ENCODE measurements at places on chromosomes 4 and X.
A peak's percentile ranks its signal among the peaks of the same experiment; 100 is the strongest.

DNA sequence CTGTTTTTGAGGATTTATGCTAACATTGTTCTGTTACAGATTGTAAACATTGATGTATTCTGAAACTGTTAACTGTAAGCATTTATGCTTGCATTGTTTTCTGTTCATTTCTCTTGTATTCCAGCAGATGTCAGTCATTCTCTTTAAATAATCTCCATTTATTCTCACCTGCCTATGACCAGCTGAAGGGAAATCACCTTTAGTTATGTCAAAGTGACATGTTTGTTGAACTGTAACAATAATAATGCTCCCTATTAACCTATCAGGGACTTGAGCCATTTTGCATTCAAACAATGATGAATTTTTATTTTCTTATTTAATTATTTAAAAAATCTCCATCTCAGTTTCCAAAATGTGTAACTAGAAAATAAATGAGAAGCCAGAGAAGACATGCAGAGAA is 58.0 kb downstream of the SPCS3 start:
- no peak overlapping the region for H3K4me3 ChIP-seq
- H3K27me3 ChIP-seq: no peaks in the 10 kb centered on the region
- H3K4me1 ChIP-seq: peaks cover 4% of the 10 kb centered on the region
- H3K36me3 ChIP-seq: no peaks in the 10 kb centered on the region
- H3K27ac ChIP-seq: no peak overlapping the region

GRCh38 chrX:21153503-21153902 is 220.7 kb upstream of the CNKSR2 start:
- H3K27me3 ChIP-seq: no peaks in the 10 kb centered on the region
- DNase-seq: peak; percentile 2

- H3K36me3 ChIP-seq: no peaks in the 10 kb centered on the region
- no peaks in the 10 kb centered on the region for H3K27me3 ChIP-seq
- H3K27ac ChIP-seq: no peak overlapping the region
- no peaks in the 10 kb centered on the region for H3K4me1 ChIP-seq
- no peak overlapping the region for H3K4me3 ChIP-seq
These were observed 205.7 kb downstream of the SOX3 start for GRCh38 chrX:140298960-140299825.

- DNase-seq: no peak
- H3K36me3 ChIP-seq: no peaks in the 10 kb centered on the region
- no peak overlapping the region for H3K27ac ChIP-seq
These were observed 108.9 kb downstream of the SYNPO2 start for GRCh38 chr4:118997601-118998000.

- H3K36me3 ChIP-seq: no peaks in the 10 kb centered on the region
- peaks cover 3% of the 10 kb centered on the region for H3K4me1 ChIP-seq
- no peak for DNase-seq
- no peak overlapping the region for H3K4me3 ChIP-seq
These were observed 3.2 kb downstream of the TIGD4 start for GRCh38 chr4:152776352-152776751.

DNA sequence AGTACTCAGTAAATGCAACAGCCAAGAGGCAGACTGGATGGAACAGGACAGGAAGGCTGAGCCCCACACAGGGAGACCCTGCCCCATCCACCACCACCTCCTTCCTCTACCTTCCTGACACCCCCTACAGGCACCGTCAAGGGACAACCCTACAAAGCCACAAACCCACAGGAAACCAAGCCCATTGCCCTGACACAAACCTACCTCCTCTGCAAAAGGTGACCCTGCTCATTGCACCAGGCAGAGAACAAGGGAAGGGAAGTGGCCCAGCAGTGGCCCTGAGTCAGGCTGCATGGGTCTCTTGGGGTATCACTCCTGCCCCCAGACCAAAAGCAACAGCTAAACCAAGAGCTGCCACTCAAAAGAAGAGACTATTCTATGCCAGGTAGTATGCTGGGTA is 21.0 kb downstream of the JAKMIP1 start:
- no peak overlapping the region for H3K4me3 ChIP-seq
- H3K36me3 ChIP-seq: no peaks in the 10 kb centered on the region
- no peaks in the 10 kb centered on the region for H3K27me3 ChIP-seq

GRCh38 chr4:3420956-3421355 is 20.8 kb upstream of the HGFAC start:
- H3K36me3 ChIP-seq: peaks cover 23% of the 10 kb centered on the region
- no peak overlapping the region for H3K27ac ChIP-seq
- no peaks in the 10 kb centered on the region for H3K4me1 ChIP-seq
- no peak for DNase-seq

- DNase-seq: peak; percentile 17
- no peaks in the 10 kb centered on the region for H3K27me3 ChIP-seq
- H3K36me3 ChIP-seq: no peaks in the 10 kb centered on the region
- H3K4me3 ChIP-seq: no peak overlapping the region
These were observed 201.5 kb upstream of the FAM241A start for GRCh38 chr4:111943796-111944203.

DNA sequence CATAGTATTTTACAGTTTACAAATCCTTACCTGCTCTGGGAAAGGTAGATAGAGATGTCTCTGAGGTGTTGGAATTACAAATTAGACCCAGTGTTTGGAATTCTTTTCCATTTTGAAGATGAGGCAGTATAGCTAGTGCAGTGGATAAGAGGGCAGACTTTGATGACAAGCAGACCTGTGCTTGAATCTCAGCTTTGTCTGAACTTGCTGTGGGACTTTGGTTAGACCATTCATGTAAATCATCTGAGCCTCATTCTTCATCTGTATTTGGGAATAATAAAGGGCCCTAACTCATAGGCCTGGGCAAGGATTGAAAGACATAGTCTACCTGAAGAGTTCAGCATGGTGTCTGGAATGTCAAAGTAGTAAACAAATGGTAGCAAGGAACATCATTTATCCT is 77.2 kb upstream of the BOD1L1 start:
- DNase-seq: no peak
- no peak overlapping the region for H3K27ac ChIP-seq
- H3K27me3 ChIP-seq: no peaks in the 10 kb centered on the region

GRCh38 chr4:99248714-99249113 is 29.7 kb upstream of the ADH6 start:
- H3K36me3 ChIP-seq: no peaks in the 10 kb centered on the region
- no peaks in the 10 kb centered on the region for H3K4me1 ChIP-seq
- no peak overlapping the region for H3K27ac ChIP-seq
- H3K4me3 ChIP-seq: no peak overlapping the region

DNA sequence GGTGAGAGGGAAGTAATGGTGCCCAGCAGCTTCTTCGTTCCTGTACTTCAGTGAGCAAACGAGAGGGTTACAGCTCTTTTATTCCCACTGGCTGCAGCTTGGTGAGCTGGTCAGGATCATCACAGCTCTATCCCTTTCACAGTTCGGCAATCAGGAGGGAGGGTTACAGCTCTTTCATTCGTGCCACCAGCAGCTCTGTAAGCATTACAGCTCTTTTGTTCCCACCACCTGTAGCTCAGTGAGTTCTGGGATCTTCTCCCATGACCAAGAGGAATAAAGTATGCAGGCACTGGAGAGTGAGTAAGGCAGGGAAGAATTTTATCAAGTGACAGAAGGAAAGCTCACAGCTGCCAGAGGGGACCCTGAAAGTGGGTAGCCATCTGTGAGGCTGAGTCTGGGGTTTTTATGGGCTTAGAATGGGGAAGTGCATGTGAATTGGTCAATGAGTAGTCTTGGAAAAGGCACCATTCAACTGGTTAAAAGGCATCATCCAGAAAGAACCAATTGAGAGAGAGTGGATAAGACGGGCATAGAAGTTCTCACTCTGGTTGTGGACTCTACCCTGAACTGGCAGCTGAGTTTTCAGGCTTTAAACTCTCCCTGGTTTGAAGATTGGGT is 123.7 kb downstream of the COX18 start:
- no peaks in the 10 kb centered on the region for H3K27me3 ChIP-seq
- no peak overlapping the region for H3K27ac ChIP-seq
- no peaks in the 10 kb centered on the region for H3K36me3 ChIP-seq

DNA sequence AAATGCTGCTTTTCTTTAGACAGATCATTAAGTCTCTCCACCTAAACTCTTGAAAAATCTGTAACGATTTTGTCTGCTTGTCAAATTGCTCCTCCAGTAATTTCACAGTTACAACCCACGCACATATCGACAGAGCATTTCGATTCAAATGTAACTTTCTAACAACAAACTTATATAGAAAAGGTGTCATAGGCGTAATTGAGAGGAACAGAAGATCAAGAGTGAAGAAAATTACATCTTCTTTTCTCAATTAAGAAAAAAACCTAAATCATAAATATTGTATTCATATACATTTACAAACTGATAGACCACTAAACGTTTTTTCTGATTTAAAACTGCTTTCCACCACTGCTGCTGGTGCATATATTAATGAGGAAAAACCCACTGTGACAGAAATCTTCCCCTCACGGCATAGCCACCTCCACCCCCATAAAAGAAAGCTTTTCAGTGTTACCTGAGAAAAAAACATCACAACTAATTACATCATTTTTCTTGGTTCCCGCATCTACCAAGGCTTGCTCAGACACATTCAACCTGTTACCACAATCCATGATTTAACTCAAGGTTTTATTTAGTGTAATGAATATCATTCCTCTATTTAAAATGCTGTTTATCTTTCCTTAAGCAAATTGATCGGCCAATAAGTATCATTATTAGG is 1.9 kb downstream of the GPM6A start:
- no peaks in the 10 kb centered on the region for H3K4me1 ChIP-seq
- no peak overlapping the region for H3K4me3 ChIP-seq
- H3K27me3 ChIP-seq: no peaks in the 10 kb centered on the region
- H3K27ac ChIP-seq: no peak overlapping the region
- DNase-seq: no peak
- H3K36me3 ChIP-seq: no peaks in the 10 kb centered on the region

DNA sequence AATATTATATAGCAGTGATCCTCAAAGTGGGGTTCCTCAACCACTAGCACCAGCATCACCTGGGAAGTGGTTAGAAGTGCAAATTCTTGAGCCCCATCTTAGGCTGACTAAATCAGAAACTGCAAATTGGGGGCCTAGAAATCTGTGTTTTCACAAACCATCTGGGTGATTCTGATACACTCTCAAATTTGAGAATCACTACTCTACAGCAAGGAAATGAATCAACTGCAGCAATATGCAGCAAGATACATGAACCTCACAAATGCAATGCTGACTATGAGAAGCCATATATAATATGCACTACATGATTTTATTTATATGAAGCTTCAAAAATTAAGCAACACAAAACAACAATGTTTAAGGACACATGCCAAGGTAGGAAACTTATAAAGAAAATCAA is 36.2 kb upstream of the IRS4 start:
- H3K27me3 ChIP-seq: no peaks in the 10 kb centered on the region
- no peak for DNase-seq
- no peak overlapping the region for H3K27ac ChIP-seq
- H3K36me3 ChIP-seq: no peaks in the 10 kb centered on the region
- H3K4me1 ChIP-seq: no peaks in the 10 kb centered on the region

- no peaks in the 10 kb centered on the region for H3K4me1 ChIP-seq
- H3K27me3 ChIP-seq: no peaks in the 10 kb centered on the region
- no peak overlapping the region for H3K27ac ChIP-seq
- no peaks in the 10 kb centered on the region for H3K36me3 ChIP-seq
These were observed 782.9 kb upstream of the HS3ST1 start for GRCh38 chr4:12211636-12212035.

DNA sequence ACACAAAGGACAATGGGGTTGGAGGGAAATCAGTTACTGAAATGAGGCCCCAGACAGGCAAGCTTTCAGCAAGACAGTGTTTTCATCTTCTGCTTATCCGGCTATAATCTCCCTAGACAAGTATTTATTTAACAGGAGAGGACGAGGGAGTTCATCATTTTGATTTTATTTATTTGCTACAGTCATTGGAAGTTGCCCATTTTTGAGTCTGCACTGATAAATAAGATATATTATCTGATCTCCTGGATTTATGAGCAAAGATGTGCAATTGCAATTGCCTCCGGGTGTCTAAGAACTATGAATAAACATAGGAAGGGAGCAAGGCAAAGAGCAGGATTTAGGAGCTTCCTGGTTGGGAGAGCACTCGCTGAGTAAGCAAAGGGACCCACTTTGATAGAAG is 263.2 kb upstream of the EDA2R start:
- no peaks in the 10 kb centered on the region for H3K27me3 ChIP-seq
- no peak for DNase-seq
- H3K4me1 ChIP-seq: no peaks in the 10 kb centered on the region
- no peak overlapping the region for H3K4me3 ChIP-seq

DNA sequence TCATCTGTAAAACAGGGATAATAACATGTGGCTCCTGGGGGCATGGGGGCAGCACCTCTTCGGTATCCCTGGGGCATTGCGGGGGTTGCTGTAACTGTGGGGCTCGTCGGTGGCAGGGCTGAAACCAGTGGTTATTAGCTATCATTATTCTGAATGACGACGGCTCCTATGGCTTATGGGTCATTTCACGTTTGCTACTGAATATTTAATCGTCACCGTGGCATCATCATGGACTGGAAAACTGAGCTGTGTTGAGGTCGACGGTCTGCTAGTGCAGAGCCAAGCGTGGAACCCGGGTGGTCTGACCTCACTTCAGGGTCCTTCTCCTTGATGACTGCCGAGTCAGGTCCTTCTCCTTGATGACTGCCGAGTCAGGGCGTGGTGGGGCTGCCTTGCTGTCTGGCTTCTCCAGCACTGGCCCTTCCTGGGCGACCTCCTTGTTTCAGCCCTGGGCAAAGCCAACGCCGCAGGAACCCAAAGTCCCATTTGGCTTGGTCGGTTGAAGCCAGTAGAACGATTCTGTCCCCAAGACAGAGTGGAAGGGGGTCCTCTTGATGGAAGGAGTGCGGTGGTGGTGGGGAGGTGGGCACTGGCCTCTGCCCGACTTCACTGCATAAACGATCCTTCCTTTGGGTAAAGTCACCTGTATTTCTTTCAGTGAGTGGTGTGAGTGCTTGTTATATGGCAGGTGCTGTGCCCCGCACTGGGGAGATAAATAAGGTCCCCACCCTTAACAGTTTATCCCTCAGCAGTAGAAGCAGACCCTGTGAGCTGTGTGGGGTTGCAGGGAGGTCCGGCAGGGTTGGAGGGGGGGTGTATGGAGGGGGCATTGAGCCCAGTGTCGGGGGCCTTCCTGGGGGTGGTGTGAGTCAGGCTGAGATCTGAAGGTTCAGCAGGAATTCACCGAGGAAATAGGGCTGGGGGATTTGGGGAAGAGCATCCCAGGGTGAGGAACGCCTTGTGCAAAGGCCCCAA is 40.8 kb downstream of the PSAPL1 start:
- H3K27me3 ChIP-seq: no peaks in the 10 kb centered on the region
- no peak overlapping the region for H3K4me3 ChIP-seq
- no peaks in the 10 kb centered on the region for H3K36me3 ChIP-seq

- no peaks in the 10 kb centered on the region for H3K36me3 ChIP-seq
- H3K4me3 ChIP-seq: no peak overlapping the region
- H3K4me1 ChIP-seq: no peaks in the 10 kb centered on the region
- H3K27ac ChIP-seq: no peak overlapping the region
- no peak for DNase-seq
These were observed 15.2 kb upstream of the IQCM start for GRCh38 chr4:149830823-149831222.

- H3K27me3 ChIP-seq: no peaks in the 10 kb centered on the region
- H3K4me3 ChIP-seq: no peak overlapping the region
These were observed 47.8 kb downstream of the FHDC1 start for GRCh38 chr4:152983774-152984411.
